Naive thymus-derived CD4-positive, alpha-beta T cell (primary cell): ENCODE measurements at places on chromosomes 1 and 21.

GRCh38 chr1:58325866-58326265 lies 220.7 kb downstream of the OMA1 start:
- DNase-seq: no peak

- no peak for DNase-seq
Observed at GRCh38 chr1:99270646-99271045, 6.4 kb downstream of the PLPPR4 start.

DNA sequence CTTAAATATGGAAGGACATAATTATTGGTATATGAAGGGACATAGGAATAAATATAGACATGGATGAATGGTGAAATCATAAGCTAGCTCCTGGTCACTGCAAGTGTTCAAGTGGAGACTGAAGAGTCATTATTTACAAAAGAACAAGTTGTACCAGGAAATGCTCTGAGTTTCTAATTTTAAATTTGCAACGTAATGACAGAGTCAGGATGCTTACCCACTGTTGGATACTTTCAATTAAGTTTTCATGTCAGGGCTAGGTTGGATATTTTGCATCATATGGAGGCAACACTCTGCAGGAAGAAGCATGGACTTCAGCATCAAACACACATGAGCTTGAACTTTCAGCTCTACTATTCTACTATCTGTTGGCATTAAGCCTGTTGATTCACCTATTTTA lies 499.6 kb upstream of the C1orf87 start:
- no peak for DNase-seq

DNA sequence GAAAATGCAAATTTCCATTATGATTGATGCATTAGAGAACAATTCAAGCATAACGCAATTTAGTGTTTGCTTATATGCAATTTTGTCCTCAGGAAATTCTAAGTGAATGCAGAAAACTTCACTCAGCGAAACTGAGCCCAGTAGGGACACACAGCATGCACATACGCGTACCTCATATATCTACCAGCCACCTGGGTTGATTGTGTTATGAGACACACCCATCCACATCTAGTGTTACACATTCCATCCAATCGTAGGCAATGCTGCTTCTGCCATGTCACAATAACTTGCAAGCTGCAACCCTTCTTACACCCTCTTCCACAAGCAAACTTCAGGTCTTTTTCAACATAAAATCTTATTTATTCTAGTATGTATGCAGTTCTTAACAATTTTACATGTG lies 312.9 kb downstream of the HHAT start:
- no peak for DNase-seq

- no peak for DNase-seq
Observed at GRCh38 chr21:29382030-29382654, 83.4 kb downstream of the BACH1 start.

DNA sequence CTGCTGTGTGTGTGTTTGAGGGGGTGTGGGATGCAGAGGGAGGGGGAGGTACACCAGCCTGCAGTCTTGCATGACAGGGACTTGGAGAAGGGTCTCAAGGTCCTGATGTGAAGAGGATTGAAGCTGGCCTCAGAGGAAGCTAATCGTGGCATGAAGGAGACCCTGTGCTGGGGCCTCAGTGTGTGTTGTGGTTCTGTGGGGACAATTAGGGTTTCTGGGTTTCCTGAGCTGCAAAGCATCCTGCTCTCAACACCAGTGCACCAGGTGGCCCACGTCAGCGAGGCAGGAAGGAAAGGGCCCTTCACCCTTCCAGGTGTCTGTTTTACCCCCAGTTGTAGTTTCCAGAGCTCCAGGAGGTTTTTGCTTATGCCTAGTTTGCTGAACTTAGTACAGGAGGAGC lies 52.8 kb downstream of the TENT5C start:
- DNase-seq: peak; percentile 86

GRCh38 chr1:65963156-65963888 lies 170.6 kb downstream of the PDE4B start:
- no peak for DNase-seq
